Activated CD4-positive, alpha-beta T cell treated with anti-CD3 and anti-CD28 coated beads for 36 hours (primary cell): ENCODE measurements at places on chromosomes 1 and 21.

DNA sequence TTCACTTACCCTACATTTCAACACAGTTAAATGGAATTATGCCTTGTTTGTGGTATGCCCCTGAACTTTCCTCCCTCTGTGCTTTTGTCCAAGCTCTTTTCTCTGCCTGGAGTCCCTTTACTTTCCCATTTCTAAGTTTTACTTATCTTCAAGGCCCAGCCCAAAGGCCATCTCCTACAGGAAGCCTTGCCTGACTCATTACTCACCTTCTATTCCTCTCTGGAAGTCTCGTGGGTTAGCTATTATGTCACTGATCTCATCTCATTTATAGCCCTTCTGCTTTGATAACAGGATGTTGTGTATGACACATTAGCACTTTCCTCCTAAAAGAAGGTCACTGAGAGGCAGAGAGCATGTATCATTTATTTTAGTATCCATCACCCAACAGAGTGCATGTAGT, 78.8 kb upstream of the CD1D start:
- no peak for DNase-seq

DNA sequence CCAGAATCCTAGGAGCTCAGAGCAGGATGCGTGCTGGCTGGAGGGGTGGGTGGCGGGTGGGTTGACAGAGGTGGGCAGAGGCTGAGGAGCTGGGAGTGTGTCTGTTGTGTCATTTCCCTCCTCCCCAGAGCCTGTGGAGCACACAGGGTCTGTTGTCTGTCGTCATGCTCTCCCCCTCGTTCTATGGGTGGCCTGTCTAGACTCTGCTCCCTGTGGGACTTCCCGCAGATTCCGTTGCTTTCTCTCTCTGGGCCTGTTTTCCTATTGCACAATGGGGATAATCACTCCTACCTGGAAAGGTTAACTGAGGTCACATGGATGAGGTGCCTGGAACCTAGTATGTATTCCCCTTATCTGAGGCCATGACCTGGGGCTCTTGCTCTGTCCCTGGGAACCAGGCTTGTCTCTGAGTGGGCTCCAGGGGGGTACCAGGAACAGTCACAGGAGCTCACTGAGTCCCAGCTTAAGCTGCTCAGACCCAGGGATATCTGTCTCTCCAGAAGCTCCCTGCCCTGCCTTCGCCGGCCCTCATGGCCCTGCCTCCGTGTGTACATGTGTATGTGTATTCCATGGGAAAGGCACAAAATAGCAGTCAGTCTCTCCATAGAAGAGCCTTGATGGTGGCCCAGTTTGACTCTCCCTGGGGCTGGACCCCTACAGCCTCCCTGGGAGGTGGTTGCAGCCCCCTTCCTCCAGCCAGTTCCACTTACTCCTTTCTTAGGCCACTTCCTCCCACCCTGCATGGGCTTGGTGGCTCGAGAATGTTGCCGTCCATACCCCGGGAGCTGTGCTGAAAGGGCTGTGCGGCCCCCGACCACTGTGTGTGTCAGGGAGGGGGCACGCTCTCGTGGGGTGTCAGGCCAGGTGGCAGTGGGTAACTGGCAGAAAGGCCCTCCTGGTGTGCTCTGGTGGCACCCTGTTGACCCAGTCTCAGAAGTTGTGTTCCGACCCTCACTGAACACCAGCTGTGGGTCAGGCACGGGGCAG, 17.9 kb downstream of the PTPRF start:
- DNase-seq = no peak

- no peak for DNase-seq
These were observed 11.5 kb downstream of the IBA57 start for GRCh38 chr1:228177183-228177475.

GRCh38 chr1:3453203-3453761, 1.2 kb upstream of the ARHGEF16 start:
- DNase-seq = peak; percentile 87

DNA sequence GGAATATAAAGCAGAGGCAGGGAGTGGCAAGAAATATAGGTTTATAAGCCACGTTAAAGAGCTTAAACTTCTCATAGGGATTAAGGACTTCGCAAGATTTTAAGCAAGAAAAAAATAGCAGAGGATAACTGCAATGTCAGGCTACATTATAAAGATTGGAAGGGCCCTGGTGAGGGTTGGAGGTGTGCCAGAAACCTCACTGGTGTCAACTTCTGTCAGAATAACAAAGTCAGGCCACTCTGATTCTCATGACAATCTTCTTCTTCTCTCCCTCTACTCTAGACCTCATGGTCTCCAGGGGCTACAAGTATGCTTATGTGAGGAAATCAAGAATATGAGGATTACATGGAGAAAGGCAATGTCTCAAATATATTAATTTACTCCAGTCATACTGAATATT, 32.6 kb upstream of the FMO2 start:
- no peak for DNase-seq
